ENCODE measurements at places on chromosomes 5 and 9.

- no peak for DNase-seq
Observed at GRCh38 chr5:87121304-87122150, 146.2 kb upstream of the RASA1 start.

DNA sequence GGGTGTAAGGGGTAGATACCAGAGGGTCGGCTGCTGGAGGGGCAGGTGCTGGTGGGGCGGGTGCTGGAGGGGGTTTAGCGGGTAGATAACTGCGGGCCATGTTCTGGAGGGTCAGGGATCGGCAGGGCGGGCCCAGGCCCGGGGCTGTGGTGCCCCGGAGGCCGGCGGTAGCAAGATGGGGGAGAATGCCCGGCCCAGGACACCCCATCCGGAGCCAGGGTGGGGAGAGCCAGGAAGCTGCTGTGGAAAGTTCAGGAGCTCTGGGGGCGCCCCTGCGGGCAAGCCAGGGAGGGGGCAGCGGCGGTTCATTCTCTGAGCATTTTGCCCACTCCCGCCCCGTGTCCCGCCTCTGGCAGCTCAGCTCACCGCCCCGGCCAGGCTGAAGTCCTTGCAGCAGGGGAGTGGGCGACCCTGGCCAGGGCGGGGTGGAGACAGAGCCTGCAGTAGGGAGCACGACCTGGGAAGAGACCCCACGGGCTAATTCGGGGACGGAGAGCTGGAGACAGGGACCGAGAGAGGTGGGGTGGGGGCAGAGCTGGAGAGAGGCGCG, 538 bp downstream of the PRRT1B start:
- DNase-seq, result no peak

GRCh38 chr5:174272671-174273070, 227.2 kb downstream of the NSG2 start:
- DNase-seq, result no peak

- no peak for DNase-seq
Observed at GRCh38 chr5:170404398-170404797, 15.2 kb upstream of the KCNMB1 start.

DNA sequence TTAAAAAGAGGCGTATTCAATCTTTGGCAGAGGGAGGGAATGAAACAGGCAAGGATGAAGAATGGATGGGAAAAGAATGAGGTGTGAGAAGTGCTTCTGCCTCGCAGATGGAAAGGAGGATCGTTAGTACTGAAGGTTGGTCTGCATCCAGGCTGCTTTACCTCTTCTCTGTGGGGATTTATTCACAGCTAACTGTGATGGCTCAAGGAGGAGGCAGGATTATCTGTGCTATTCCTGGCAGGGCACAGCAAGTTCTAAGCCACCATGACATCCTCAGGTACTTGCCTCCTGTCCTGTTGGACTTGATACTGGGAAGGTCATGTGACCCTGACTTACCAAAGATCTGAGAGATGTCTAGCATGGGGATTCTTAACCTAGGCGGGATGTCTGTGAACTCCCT, 84.3 kb downstream of the GDNF start:
- no peak for DNase-seq

DNA sequence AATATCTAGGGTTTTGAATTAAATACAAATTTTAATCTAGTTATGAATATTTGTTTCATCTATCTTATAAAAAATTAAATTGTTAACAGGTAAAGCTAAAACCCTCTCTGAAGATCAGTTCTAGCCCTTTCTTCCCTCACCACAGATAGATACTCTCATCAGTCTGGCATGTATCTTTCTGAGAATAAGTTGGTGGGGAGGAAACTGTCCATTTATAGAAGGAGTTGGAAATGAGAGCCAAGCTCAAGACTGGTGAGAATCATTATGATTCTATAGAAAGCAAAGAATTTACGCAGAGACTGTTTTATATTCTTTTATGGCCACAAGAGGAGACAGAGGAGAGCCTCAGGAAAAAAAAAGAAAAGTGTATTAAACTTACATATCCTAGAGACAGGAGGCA, 59.0 kb downstream of the STARD4 start:
- DNase-seq, result no peak

GRCh38 chr5:6838736-6839135, 125.5 kb downstream of the TENT4A start:
- no peak for DNase-seq

DNA sequence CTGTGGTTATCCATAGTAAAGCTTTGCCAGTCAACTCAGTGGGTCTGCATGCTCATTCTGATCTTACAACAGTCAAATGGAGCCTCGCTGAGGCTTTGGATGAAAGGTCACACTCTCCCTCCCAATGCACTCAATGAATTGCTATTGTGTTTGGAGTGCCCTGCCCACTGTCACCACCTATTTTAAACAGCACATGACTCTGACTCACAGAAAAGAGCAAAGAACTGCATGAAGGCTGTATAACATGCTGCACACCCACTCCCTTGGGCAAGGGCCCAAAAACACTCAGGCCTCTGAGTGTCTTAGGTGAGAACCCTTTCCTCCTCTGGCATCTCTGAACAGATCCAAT, 118.7 kb upstream of the CCDC112 start:
- no peak for DNase-seq

DNA sequence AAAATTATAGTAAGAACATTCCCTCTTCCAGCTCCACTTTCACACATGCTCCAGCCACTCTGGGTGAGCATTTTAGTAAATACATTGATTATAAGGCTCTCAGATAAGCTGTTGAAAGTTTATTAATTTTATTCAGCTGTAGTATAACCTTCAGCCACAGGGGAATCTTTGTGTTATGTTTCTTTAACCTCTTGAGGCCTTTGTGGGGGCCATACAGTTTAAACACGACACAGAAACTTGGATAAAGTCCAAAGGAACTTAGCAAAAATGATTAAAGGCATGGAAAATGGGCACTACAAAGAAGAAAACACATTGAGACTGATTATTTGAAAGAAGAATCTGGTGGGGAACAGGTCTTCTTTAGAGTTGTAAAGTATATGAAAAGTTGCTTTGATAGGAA, 70.2 kb downstream of the AOPEP start:
- DNase-seq, result no peak

DNA sequence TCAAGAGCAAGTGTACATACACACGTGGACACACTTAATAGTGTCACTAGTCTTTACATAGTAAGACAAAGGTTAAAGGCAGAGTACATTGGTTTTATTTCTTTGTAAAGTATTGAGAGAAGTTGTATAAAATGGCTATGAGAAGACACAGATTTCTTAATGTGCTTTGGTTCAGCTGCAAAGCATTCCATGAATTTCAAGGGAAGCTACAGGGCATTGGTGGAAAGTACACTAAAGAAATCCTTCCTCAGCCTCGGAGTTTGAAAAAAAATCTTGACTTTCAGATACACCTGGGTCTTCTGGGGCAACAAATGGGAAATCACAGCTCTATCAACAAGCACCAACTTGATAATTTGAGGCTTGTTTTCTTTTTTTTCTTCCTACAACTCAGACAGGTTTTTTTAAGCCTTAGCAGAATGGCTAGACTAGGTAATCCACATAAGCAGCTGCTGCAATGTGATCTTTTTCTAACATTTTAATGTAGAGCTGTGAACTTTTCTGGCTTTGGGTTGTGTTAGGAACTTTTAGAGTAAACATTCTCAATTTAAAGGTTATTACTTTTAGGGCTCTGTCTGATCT, 140.4 kb upstream of the FST start:
- DNase-seq, result no peak

- no peak for DNase-seq
Observed at GRCh38 chr5:43515678-43516048, 715 bp upstream of the C5orf34 start.

DNA sequence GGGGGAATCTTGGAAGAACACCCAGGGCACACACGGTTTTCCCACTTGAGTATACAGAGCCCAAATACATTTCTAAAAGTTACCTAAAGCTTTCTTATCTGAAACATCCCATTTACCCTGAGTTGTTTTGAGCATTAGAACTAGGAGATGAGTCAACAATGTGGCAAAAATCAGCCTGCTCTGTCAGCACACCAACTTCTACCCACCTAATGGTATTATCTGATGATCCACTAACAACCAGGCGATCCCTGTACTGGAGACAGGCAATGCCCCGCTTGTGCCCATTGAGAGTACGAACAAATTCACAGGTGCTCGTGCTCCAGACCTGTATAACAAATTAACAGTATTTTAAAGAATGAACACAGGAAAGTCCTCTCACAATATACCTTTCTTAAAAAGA, 87.0 kb downstream of the SMIM23 start:
- no peak for DNase-seq

GRCh38 chr9:77910194-77910621, 121.4 kb downstream of the GNAQ start:
- DNase-seq, result no peak

DNA sequence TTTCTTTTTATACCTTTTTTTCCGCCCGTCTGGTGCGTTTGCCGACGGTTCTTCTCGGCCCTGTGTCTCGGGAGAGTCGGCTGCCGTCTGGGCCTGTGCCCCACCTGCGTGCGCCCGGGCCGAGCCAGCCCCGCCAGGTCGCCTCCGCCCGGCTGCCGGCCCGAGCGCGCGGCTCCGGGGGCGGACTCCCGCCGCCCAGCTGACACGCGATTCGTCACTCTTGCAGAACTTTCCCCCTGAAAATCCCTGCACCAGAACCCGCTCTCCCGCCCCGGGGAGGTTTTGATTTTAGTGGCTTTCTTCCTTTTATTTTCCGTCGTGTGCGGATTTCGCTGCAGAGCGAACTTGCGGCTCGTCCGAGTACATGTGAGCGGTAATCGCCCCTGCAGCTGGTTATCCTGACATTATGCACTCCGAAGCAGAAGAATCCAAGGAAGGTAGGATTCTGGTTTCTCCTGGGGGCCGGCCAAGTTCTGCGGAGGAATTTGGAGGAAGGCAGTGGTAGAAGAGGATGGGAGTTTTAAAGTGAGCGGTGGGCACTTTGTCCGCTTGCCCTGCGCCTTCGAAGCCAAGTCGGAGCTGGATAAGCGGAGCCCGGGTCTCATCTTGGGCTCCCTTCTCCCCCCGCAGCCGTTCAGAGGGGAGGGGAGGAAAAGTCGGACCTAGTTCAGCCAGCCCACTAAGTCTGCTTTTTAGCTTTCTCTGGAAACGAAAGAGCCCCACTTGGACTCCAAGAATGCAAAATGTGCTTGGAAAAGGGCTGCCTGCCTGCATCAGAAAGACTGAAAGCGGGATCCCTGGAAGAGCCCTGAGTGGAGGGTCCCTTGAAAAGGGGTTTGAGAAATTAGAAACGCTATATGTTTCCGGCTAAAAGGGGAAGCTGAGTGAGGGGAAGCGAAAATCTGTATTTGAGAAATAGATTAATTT, at the start of gene TNFAIP8:
TSS of gene TNFAIP8 (plus strand) at position 335 of the 927 bp plus-strand sequence. CDS start at position 407, 72 bp downstream.
- peak; percentile 7 for DNase-seq

- DNase-seq, result no peak
Observed at GRCh38 chr5:105730982-105731381, 1939.8 kb downstream of the EFNA5 start.

DNA sequence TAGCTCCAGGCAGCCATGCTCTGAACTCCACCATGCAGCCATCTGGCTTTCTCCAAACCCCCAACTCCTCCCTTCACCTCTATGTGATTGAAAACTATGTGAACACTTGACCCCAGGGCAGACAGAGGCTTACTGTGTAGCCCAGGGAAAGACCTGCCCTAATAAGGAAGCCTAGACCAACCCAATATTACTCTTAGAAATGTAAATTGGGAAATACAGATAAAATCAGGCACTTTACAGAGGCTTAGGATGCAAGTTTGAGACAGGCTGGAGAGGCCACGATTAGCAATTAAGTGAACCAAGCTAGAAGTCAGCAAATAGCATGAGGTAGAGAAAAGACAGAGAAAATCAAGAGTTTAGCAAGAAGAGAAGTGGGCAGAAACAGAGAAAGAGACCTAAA, 141.7 kb upstream of the ABCA1 start:
- DNase-seq, result no peak

DNA sequence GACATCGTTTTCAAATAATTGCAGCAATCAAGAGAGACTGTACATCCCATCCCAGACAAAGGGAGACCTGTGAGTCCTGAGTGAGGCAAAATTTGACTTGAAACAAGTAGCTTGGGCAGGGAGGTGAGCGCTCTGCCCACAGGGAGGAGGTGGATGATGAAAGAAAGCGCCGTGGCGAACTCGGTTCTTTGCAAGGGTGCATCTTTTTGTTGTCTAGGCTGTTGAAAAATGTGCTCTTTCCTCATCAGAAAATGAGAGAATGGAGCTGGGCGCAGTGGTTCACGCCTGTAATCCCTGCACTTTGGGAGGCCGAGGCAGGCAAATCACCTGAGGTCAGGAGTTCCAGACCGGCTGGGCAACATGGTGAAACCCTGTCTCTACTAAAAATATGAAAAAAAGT, 150.5 kb downstream of the GAPVD1 start:
- DNase-seq, result no peak

GRCh38 chr5:33462456-33462855, 21.7 kb downstream of the TARS1 start:
- DNase-seq, result no peak

GRCh38 chr5:169717288-169717687, 80.2 kb downstream of the DOCK2 start:
- DNase-seq, result no peak

- no peak for DNase-seq
Observed at GRCh38 chr9:83966209-83966582, 13.8 kb downstream of the HNRNPK start.

GRCh38 chr5:133425222-133425621, 187.1 kb downstream of the FSTL4 start:
- DNase-seq, result no peak

- no peak for DNase-seq
Observed at GRCh38 chr9:123615381-123615780, 259.4 kb downstream of the CRB2 start.

DNA sequence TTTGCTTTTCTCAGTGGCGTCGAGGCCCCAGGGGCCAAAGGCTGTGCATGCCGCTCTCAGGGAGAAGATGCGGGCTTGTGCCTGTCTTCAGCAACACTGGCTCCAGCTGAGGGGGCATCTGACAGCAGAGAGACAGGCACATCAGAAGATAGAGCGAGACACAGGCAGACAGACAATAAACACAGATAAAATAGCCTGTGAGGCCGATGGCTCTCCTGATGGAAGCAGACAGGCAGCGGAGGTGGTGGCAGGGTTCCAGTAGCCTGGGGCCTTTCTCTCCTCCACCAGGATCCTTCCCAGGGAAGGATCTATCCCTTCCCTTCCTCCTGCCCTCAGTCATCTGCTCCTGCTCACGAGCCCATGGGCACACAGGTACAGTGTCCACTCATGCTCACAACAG, 16.6 kb upstream of the UNC5A start:
- DNase-seq, result no peak

GRCh38 chr9:91744114-91744513, 205.9 kb downstream of the ROR2 start:
- no peak for DNase-seq

- DNase-seq, result no peak
Observed at GRCh38 chr9:2271426-2271825, 256.3 kb downstream of the SMARCA2 start.

DNA sequence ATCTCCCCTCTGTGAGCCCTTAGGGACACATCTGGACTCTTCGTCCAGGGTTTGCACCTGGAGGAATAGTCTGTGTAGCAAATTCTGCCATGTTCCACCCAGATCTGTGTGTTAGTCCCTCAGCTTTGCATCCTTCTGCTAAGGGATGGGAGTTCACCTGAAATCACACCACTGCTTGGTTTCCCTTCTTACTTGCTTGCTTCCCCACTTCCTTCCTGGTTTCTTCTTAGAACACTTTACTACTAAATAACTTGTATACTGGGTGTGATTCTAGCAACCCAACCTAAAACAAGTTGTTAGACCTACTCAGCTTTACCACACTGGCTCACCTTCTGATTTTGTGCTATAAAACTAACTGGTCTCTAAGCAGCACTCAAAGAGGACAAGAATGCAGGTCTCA, 202.6 kb upstream of the MAP3K1 start:
- DNase-seq, result no peak

- no peak for DNase-seq
Observed at GRCh38 chr5:14186059-14186830, 43.1 kb downstream of the TRIO start.

- DNase-seq, result no peak
Observed at GRCh38 chr5:154197801-154198491, 7.4 kb downstream of the GALNT10 start.
